A549 (cell line): ENCODE measurements at places on chromosomes 1 and 21.

GRCh38 chr21:44380876-44381275 lies 27.5 kb downstream of the TRPM2 start:
- no peak for DNase-seq

- no peak for DNase-seq
Observed at GRCh38 chr21:14889080-14889810, 175.6 kb downstream of the NRIP1 start.

DNA sequence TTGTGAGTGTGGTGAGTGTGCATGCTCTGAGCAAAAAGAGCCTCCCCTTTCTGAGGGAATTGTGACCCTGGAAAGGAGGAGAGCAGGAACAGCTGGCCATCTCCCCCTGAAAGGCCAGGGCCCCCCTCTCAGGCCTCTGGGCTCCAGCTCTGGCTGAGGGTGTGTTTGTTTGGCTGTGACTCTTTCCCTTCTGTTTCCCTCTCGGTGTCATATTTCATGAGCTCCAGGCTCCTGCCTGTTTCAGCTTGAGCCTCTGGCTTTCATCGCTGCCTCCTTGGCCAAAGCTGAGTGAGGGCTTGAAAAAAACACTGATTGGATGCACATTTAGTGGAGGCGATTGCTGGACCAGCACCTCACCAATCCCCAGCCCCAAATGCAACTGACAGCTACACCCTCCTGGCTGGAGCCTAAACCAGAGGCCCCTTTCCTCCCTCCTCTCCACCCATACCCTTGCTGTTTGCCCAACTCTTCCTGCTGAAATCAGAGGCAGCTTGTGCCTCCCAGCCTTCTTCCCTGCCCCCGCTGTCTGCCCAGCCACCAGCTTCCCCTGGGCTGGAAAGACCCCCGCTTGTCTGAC lies 64.1 kb downstream of the DDR2 start:
- DNase-seq = no peak

- no peak for DNase-seq
Observed at GRCh38 chr1:50272912-50273311, 150.3 kb downstream of the DMRTA2 start.

DNA sequence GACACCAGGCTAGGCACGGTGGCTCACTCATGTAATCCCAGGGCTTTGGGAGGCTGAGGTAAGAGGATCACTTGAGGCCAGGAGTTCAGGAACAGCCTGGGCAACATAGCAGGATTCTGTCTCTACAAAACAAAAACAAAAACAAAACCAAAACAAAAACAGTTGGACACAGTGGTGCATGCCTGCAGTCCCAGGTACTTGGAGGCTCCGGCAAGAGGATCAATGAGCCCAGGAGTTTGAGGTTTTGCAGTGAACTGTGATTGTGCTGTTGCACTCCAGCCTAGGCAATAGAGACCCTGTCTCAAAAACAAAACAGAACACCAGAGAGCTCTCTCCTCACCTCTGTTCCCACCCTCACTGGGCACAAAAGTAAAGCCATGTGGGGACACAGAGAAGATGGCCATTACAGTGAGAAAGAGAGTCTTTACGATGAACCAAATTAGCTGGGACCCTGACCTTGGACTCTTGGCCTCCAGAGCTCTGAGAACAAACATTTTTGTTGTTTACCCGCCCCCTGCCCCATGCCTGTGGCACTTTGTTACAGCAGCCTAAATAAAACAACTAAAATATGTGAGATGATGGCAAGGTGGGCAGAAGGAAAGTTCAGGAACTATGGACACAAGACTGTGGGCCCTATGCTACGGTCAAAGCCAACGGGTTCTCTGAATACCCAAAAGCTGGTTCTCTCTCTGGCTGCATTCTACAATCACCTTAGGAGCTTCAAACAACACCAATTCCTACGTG lies 9.8 kb downstream of the NADK start:
- no peak for DNase-seq

DNA sequence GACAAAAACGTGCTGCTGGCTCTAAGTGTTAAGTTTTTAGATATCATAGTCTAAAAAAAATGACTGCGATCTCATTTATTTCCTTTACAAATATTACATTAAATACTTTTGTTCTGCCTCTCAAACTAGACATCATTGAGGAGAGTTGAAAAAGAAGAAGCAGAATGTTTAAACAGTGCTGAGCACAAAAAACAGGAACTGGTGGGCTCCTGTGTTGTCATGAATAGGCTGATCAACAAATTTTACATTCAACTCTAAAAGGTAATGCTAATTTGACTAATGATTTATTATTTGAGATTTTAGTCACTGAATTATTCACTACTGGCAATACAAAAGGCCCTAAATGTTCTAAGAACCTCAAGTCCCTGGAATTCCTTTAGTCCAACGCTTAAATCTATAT lies 66.1 kb downstream of the GPATCH2 start:
- DNase-seq = no peak

- no peak for DNase-seq
Observed at GRCh38 chr1:212943393-212943710, 7.0 kb upstream of the VASH2 start.

- no peak for DNase-seq
Observed at GRCh38 chr1:174623324-174624035, 175.7 kb downstream of the GPR52 start.

GRCh38 chr1:215273838-215274516 lies 191.4 kb downstream of the KCNK2 start:
- DNase-seq = no peak

DNA sequence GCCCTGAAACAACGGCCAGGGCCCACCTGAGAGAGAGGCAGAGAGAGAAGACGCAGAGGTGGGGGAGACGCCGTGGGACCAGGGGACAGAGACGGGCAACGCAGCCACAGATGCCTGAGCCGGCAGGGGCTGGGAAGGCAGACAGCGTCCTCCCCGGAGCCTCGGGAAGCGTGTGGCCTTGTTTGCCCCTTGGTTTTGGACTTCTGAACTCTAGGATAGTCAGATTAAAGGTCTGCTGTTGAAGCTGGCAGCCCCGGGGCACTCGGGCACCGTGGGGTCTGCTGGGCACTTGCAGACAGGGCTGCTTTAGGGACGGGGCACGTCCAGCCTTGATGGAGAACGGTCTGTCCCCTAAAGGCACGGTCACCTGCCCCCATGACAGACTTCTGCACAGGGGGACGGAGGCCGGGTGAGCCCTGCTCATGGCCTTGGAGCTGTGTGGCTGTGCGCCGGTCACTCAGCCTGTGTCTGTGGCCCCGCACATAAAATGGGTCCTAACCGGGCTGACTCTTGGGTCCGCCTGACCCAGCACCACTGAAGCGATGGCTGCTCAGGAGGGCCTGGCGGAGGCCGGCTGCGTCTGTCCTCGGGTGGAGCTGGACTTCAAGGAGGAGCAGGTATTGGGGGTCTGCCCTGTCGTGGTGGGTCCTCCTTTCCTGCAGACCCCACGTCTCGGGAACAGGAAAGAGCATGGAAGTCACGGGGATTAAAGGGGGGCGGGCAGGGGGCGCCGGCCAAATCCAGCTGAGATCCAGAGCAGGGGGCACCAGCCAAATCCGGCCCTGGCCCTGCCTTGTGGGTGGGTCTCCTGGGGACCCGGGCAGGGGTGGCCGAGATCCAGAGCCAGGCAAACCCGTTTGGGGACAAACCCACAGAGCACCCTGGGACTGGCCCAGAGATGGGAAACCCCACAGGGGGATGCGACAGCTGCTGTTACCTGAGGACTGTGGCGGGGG lies 9.6 kb upstream of the RNF223 start:
- no peak for DNase-seq

DNA sequence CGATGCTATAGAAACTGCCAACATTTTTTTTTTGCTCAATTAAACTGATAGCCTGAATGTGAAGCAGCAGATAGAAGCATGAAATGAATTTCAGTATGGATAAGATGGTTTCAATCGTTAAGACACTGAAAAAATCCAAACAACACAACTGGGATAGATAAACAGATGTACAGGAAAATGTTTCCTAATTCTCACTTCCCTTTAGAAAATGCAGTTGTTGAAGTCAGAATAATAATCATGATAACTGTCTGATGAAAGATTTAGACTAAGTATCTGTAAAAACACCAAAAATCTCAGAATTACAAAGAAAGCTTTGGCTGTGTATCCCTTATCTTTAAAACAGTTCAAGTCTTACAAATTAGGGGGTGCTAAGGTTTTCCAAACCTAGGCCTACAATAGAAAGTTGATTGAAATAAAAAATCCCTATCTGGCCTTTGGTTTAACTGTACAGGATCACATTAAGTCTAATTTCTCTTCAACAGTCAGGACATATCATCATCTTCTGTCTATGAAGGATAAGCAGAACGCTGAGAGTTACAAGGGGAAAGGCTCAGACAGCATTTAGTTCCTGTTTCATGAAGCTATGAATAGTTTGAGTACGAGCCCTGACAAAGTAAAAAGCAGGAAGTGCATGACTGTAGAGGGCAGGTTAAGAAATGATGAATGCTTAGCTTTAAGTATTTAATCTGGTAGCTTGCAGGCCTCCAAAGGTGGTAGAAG lies 203.2 kb downstream of the APP start:
- DNase-seq = no peak
